ENCODE measurements at places on chromosomes 6 and 20.

- no peak for DNase-seq
Measured at GRCh38 chr6:168368936-168369335, 49.4 kb upstream of the DACT2 start.

- DNase-seq = no peak
Measured at GRCh38 chr6:41680182-41680965, 42.1 kb downstream of the MDFI start.

DNA sequence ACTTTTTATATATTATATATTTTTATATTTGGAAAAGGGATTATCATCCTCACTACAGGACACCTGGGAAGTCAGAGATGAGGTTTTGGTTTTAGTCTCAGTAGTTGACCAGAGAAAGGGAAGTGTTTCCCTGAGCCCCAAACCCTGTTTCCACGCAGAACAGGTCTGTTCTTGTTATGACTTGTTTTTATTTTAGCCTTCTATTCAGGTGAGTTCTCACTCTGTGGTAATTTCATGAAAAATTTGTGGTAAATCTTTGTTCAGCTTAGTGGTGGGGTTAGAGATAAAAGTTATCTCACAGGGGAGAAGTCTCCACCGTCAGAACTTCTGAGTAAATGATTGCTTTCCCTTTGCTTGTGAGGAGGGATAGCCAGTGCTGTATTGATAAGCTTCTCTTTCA lies 224.9 kb downstream of the FARS2 start:
- no peak for DNase-seq

GRCh38 chr6:84825461-84825860 lies 61.1 kb upstream of the TBX18 start:
- DNase-seq = no peak

DNA sequence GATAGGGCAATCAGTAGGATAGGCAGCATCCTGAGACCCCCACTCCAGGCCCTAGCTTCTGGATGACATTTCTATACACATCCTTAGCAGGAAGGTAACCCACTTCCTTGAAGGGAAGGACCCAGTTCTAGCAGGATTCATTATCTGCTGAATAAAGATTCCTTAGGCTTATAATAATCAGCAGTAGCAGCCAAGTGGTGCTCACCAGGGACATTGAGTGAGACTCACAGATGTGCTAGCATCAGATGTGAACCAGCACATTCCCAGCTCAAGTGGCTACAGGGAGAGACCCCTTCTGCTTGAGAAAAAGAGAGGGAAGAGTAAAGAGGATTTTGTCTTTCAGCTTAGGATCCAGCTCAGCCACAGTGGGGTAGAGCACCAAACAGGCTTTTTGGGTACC lies 244.8 kb upstream of the UFL1 start:
- DNase-seq = no peak

DNA sequence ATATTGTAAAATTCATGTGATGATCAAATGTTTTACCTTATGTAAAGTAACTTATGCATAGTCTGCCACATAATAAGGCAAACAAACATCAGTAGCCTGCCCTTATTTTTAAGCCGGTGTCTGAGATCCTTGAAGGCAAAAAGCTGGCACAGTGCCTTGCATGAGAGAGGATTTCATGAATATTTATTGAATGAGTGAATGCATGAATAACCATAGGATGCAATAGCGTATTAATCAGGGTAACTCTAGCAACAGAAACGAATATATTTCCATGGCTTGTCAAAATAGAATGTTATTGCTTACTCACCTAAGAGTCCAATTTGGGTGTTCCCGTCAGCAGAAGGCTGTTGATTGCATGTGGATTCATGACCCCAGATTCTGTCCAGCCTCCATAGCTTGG lies 34.9 kb downstream of the BTBD3 start:
- DNase-seq = no peak

- DNase-seq = no peak
Measured at GRCh38 chr20:36446557-36446956, 94.8 kb upstream of the MYL9 start.

DNA sequence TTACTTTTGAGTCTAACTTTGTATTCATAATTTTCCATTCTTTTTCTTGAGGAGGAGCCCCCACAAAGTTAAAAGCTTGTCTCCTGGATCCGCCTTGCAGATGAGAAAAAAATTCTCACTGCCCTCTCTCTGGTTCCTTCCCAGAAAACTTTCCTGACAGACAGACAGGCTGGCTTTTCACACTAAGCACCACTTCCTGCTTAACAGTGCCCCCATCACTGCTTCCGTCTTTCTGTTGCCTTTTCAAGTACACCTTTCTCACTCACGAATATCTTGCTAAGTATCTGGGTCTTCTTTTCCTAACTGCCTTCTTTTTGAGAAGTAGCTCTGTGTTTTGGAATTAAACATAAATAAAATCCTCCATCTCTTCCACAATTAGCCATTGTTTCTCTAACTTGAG lies 19.8 kb upstream of the LMBRD1 start:
- DNase-seq = no peak

- no peak for DNase-seq
Measured at GRCh38 chr6:75424618-75425548, 68.7 kb downstream of the FILIP1 start.

- no peak for DNase-seq
Measured at GRCh38 chr6:145891565-145891964, 72.6 kb downstream of the SHPRH start.

DNA sequence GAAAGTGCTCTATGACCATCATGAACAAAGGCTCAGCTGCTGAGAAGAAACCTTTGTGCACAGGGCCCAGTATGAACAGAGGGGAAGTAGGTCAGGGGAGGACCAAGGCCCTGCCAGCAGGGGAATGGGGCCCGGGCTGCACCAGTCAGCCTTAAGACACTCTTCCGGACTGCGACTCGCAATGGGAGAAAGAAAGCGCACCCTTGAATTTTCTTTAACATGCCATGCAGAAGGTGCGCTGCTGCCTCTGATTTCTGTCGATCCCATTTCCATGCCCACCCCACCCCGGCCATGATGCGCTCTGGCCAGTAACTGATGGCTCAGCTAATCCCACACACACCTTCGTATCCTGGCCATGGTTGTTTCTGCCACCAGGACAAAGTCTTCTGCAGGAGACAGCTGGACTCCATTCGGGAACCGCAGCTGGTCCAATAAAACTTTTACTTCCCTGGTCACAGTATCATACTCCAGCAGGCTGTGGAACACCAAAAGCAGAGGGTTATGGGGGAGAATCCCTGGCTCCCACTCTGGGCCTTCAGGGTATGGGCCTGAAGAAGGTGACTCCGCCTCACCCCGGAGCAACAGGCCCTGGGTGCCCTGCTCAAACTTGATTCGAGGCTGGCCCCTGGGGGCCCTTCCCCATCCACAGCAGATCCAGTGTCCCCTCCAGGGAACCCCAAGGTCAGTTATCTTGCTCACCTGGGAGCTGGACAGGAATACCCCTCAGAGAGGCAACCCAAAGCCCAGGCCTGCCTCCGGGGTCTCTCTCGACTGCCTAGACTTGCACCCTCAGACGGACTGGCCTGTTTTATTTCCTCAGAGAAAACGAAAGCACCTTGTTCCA lies 20.3 kb downstream of the CST7 start:
- DNase-seq = no peak

DNA sequence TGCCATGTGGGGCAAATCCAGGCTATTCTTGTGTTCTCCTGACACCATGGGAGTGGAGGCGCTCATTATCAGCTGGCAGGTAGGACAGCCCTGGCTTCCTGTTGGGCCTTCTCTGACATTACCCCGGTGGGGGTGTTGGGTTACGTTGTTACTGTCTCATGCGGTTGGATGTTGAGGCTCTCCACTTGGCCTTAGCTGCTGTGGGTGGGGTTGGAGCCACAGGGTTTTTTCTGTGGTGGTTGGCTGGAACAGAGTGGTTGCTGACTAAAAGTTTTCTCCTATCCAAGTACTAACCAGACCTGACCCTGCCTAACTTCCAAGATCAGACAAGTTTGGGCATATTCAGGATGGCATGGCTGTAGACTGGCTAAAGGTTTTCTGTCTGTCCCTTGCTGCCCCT lies 20.2 kb downstream of the RIPK1 start:
- DNase-seq = no peak

GRCh38 chr6:126176282-126176681 lies 163.6 kb upstream of the CENPW start:
- DNase-seq = no peak

- DNase-seq = no peak
Measured at GRCh38 chr6:80331522-80331921, 225.1 kb downstream of the BCKDHB start.

GRCh38 chr6:145887969-145888368 lies 73.4 kb upstream of the FBXO30 start:
- DNase-seq = no peak

Data from stimulated activated CD8-positive, alpha-beta memory T cell treated with anti-CD3 and anti-CD28 coated beads, Interleukin-7, amount 100 ng/mL, for 48 hours (primary cell).